ENCODE measurements at places on chromosomes 6 and 20. TPM values are rescaled to one million over a fixed set of nuclear protein-coding genes. Genes with fewer than 3 reads are reported as not detected.

The ANKEF1 gene
- 2.6 TPM for total RNA-seq

The CASS4 gene
- 3.7 TPM for total RNA-seq

The CDSN gene
- not detected for total RNA-seq

DNA sequence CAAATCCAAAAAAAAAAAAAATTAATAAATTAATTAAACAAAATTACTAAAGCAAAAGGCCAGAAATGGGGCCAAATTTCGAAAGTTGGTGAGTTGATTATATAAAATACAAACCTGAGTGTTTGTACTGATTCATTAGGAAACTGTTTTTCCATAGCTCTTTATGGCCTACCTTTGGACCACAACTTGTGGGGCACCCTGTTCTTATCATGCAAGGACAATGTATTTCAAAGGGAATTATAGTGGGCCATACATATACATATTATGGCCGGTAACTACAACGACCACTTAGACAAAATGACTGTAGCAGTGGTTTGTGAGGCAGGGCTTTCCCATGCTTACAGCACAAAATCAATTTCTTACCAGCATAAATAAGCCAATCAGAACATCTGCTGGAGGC lies 69.5 kb downstream of the ESF1 start:
- DNase-seq, result no peak

- no peak for DNase-seq
Observed at GRCh38 chr6:121794630-121795029, 359.2 kb downstream of the GJA1 start.

GRCh38 chr20:41145821-41146620 lies 8.7 kb downstream of the PLCG1 start:
- no peak for DNase-seq

DNA sequence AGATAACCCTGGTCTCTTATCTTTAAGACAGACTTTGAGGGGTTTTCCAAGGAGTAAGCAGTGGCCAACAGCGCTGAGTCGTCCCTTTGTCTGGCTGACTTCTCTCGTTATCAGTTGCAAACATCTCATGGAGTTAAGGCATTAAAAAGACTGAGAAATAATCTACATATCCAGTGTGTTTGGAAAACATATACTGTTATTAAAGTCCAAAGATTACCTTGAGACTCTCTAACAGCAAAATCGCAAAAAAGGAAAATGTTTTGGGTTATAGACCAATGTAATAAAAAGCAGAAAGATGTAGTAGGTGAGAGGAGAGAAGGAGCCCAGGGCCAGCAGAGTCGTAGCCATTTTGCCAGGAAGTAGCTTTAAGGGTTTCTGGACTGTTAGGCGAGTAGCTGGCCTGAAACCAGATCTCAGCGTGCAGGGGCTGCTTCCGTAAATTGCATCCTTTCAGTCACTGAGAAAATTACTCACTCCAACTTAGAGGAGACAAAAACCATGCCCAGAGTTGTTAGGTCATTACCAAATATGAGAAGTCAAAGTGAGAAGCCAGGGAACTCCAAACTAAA lies 24.6 kb downstream of the MYLK4 start:
- DNase-seq, result no peak

DNA sequence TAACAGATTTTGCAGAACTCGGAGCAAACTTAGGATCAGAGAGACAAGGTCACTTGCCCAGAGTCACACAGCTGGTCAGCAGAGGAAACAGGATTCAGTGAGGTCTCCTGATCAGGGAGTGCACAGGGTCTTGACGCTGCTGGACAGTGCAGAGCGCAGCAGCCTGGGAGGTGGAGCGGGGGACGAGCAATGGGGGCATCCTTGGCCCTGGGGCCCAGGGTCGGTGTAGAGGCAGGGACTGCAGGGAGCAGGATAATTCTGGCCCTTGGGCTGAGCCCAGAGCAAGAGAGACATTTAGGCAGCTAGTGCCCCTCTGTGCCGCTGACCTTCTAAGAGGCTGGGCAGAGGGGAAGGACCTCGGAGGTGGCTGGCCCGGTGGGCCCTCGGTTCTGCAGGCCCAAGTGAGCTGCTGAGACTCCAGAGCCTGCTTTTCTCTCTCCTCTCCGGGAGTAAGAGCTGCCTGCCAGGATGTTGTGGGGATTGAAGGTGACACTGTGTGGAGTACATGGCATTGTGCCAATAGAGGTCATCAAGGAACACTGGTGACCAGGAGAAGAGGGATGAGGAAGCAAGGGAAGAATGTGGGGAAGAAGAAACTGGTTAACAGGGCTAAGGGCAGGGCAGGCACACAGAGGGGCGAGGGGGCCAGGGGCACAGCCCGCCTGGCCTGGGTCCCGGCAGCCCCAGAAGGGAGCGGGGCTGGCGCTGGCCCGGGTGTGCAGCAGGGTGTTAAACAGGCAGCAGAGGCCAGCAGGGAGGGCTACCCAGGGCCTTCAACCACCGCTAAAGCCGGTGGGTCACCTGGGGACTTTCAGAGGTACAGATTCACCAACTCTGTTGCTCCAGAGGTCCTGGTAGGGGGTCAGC lies 122.0 kb downstream of the AGPAT4 start:
- no peak for DNase-seq

- DNase-seq, result no peak
Observed at GRCh38 chr20:17430125-17430950, 100.8 kb downstream of the BFSP1 start.

GRCh38 chr20:2671977-2672376 lies 8.0 kb upstream of the IDH3B start:
- DNase-seq, result no peak

- no peak for DNase-seq
Observed at GRCh38 chr6:137873273-137873762, 6.3 kb downstream of the TNFAIP3 start.

DNA sequence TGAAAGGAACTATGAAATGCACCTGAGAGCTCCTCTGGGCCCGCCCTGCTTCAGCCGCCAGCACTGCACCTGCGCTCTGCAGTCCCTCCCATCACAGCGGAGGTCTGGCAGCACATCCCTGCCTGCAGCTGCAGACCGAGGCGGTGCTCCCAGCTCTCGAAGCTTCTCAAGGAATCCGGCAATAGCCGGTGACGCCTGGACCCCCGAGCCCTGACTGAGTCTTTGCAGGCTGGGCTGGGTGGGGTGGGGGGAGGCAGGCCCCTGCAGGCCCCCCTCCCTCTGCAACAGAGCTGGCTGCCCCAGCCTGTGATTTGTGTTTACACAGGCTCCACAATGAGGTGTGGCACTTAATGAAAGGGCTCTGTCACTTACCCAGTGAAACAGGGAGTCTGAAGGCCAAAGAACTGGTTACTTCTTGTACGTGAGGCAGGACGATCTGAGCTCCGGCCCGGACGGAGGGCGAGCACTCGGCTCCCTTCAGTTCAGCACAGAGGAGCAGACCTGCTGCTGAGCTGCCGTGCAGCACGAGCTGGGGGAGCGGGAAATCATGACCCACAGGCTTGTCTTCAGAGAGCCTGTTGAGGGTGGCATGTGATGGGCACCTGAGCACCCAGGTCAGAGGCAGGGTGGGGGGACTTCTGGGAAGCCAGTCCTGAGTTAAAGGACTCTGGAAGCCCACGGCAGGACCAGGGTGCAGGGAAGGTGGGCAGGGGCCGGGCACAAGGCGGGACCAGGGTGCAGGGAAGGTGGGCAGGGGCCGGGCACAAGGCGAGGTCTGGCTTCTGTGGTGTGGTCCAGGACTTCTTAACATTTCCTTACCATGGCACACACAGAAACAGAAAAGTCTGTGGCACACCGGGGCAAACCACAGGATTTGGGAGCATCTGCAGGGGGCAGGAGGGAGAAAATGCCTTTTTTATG lies 192.3 kb upstream of the THBS2 start:
- no peak for DNase-seq
